ENCODE measurements at places on chromosomes 12 and 14.

DNA sequence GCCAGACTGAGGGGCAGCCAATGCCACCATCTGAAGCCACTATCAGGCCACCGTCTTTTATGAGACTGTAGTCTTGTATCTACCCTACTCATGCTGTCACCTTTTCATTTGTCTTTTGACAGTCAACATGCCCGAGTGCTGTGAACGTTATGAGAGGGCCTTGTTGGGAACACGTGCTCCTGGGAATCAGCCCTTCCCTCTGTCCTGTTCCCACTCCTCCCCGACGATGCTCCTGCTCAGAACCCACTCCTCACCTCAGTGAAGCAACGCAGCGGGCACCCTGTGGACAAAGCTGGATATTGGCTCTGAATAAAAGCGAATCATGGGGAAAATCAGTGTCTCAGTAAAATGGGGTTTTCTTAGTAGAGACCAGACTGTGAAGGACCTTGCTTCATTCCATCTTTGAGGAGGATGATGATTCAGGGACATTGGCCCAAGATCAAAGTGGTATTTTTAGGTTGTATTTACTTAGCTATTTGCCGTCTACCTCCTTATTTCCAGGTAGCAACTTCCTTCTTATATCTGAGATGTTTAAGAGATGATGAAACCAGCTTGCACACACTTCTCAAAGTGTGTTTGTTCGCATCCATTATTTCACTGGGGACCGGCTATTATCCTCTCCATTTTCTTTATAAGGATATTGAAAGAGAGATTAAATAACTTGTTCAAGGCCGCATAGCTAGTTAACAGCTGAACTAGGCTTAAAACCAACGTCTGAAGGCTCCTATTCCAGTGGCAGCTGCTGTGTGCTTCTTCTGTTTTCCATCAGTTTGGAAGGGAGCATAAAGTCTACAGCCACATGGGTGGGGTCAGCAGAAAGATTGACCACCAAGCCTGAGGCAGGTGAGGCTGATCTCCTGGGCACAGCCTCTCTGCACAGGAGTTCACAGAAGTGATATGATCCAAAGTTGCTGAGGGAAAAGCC lies 43.9 kb upstream of the CTDSP2 start:
- DNase-seq: no peak

DNA sequence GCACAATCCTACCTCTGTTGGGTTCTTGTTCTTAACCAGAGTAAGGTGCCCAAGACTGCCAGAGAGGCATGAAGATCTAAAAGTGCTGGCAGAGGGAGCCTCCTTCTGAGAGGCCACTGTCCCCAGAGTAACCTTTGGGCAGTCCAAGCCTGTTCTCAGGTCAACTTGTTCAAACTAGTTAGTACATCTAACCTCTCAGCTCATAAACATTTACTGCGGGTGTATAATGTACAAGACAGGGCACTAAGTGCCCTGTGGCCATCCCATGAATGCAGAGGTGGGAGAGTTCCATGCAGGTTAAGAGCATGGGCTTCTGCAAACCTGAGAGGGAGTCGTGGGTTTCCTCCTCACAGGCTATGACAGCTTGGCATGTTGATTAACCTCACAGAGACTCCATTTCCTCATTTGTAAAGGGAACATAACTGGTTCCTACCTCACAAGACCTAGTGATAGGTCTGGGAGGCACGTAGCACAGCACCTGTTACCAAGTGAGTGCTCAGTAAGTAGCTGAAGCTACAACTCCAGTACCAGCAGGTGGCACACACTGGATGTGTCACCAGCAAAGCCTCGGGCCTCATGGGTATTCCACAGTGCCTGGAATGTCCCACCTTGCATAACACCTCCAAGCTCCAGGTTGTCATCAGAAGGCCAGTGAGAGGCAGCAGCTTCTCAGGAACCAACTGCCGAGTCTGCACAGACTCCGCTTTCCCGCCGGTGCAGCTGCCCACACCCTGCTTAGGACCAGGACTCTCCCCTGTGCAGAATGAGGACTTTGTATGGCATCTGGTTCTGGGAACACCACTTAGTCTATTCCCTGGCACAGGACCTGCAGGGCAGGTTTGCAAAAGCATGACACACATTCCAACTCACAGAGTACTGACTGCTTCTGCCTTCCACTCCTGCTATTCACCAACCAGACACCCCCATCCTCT lies 4.4 kb downstream of the VDR start:
- DNase-seq: no peak

GRCh38 chr12:127035011-127035879 lies 1231.7 kb upstream of the TMEM132C start:
- DNase-seq: no peak

DNA sequence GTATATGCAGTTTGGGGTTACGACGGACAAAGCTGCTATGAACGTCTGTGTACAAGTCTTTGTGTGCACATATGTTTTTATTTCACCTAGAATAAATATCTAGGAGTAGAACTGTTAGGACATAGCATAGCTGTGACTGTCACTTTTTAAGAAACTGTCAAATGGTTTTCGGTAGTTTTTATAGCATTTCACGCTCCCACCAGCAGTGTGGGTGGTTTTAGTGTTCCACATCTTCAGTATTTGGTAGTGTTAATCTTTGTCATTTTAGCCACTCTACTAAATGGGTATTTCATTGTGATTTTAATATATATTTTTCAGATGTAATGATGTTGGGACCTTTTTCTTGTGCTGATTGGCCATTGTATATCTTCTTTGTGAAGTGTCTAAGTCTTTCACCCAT lies 109.1 kb upstream of the BCAT1 start:
- DNase-seq: no peak

- no peak for DNase-seq
Observed at GRCh38 chr12:105861227-105861626, 277.5 kb downstream of the NUAK1 start.

DNA sequence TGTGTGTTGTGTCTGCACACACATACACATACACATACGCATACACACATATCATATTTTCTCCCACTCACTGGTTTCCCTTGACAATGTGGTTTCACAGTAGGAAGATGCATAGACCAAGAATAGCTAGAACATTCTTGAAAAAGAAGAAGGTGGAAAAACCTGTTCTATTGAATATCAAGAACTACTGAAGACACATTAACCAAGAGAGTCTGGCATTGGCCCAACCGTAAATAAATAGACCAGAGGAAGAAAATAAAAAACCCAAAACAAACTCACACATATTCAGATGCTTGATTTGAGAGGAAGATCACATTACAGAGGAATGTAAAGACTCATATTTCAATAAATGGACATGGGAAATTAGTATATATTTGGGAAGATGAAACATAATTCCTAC lies 311.3 kb downstream of the FOXG1 start:
- DNase-seq: no peak

- no peak for DNase-seq
Observed at GRCh38 chr12:47907851-47908454, 3.2 kb upstream of the VDR start.

DNA sequence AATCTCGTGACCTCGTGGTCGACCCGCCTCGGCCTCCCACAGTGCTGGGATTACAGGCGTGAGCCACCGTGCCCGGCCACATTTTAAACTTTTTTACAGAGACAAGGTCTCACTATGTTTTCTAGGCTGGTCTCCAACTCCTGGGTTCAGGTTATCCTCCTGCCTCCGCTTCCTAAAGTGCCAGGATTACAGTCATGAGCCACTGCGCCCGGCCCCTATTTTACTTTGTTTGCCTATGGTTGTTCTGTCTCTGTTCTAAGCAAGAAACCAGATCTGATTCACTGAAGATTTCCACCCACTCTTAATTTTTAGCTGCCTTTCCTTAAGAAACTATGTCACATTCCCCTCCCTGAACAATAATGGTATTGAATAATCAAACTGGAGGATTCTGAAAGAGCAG lies 38.9 kb upstream of the PSEN1 start:
- no peak for DNase-seq

DNA sequence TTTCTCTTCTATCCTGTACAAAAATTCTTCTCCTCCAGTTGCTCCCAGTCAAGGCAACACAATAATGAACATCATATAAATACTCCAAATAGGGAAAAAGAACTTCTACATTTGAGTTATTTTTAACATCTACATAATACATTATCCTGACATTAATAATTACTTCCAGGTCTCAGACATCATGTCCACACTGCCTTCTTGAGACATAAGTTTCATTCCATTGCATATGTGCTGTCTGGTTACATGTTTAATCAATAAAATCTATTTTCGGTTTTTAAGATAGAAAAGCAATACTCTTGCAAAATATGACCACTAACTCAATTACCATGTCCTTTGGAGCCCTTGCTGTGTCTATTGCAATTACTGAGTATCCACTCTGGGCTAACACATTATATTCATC lies 881.9 kb downstream of the GALC start:
- no peak for DNase-seq

DNA sequence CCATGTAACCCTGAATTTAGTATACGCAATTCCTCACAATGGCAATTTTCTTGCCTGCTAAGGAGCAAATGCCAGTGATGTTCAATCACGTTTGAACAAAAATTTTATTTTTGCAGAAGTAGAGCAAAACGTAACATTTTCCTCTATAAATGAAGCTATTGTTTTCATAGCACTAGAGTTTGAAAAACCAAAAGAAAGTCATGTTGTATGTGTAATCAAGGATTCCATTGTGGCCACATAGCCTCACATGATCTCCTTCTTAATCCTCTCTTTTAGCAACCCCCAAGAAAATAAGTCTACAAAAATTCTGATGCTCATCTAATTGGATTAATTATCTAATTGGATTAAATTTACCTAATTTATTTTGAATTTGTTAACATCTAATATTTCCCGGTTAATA lies 1217.4 kb upstream of the FLRT2 start:
- no peak for DNase-seq

DNA sequence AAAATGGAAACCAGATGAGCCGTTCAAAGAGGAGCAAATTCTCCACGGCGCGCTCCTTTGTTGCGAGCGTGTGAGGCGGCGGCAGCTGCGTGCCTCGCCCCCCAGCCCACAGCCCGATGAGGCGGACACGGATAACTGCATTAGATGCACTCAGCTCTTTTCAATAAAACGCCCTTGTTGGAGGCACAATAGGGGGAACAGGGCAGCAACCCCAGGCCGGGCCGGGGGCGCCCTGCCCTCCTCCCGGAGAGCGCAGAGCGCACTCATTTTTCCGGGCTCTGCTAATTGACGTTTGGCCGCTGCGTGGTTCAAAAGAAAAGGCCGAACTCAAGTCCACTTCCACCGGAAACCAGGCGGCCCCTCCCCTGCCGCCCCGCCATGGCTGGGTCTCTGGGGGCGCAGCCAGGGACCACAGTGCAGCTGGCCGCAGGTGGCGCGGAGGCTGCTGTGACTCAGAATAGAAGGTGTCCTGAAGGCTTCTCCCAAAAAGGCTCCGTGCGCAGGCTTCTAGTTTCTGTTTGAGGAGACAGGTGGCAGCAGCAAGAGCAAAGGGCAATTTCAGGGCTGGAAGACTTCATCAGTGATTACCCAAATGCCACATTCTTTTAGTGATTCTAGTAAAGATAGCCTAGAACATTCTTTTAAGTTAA lies 29.0 kb upstream of the SMOC1 start:
- DNase-seq: no peak

DNA sequence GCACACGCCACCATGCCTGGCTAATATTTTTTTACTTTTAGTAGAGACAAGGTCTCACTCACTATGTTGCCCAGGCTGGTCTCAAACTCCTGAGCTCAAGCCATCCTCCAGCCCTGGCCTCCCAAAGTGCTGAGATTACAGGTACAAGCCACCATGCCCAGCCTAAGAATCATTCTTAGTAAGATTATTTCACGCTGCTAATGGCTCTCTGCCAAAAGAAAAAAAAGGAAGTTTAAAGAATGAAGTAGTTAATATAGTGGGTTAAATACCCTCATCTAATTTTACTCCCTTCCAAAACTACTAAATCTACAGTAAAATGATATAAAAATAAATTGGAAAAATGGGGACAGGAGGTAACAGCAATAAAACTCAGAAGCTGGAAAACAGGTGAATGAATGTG lies 2.6 kb downstream of the ETFRF1 start:
- DNase-seq: no peak

DNA sequence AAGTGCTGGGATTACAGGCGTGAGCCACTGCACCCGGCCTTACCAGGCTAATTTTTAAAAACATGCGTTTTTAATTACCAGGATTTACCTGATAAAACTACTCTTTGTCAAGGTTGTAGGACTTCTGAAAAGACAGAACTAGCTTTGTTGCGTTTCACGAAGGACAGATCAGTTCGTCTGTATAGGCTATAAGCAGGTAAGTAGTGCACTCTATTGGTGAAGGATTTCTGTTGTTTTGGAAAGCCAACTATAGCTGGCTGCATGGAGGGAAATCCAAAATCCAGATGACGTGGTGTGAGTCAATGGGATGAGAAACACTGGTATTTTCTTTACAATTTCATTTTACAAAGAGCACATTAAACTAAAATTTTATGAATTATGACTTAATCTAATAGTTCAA lies 14.6 kb downstream of the GNPNAT1 start:
- no peak for DNase-seq

GRCh38 chr14:63046339-63047268 lies 1.3 kb upstream of the KCNH5 start:
- no peak for DNase-seq

GRCh38 chr12:50317203-50317602 lies 33.9 kb upstream of the LIMA1 start:
- DNase-seq: no peak

- no peak for DNase-seq
Observed at GRCh38 chr12:11412731-11413130, 17.4 kb upstream of the PRB2 start.

DNA sequence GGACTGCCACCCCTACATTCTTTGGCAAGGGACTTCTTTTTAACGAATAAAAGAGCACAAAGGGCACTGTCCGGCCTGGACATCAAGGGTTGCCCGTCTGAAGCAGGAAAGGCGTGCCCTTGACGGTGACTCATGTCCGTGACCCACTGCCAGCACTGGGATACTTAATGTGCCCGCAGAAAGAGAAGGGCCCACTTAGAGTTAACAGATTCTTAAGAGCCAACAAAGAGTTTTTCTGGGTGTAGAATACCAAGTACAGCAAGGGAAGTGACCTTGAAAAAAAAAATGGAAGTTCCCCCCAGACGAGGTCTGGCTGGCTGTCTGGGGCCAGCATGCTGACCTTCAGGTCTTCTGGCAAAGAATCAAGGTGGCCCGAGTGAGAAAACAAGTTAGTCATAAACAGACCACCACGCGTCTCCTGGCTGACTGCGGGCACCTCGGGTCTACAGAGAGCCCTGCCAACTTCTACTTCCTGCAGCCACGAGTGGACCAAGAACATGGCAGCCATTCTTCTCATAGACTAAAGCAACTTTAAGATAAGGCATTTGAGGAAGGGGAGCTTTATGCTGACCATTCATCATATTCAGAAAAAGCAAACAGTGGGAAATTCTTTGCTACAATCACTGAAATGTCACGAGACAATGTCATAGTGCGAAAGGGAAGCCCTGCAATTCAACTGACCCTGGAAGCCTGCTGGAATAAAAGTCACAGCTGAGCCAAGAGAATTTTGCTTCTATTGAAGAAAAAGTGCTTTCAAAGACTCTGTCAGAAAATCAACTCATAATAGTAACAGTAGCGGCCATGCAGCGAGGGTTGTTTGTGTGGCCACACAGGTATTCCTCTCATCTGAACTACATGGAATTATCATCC lies 10.5 kb upstream of the SELPLG start:
- no peak for DNase-seq
